Kidney tubule cell (primary cell): ENCODE measurements at places on chromosomes 6 and 20.

DNA sequence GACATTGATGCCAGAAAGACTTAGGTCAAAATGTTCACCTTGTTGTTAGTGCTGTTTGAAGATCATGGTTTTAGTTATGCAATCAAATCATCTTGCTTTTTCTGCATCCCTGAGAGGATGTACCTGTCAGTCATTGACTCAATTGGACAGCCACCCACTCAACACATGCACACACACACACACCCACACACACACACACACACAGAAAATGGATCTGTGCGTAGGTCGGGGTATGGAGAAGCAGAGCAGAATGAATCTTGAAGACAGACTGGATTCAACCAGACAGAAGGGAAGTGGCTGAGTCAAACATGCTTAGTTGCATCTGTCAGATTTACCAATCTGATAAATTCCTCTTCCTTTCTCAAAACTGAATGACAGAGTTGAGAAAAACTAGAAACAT is 19.1 kb upstream of the ZSCAN23 start:
- peak; percentile 6 for DNase-seq

DNA sequence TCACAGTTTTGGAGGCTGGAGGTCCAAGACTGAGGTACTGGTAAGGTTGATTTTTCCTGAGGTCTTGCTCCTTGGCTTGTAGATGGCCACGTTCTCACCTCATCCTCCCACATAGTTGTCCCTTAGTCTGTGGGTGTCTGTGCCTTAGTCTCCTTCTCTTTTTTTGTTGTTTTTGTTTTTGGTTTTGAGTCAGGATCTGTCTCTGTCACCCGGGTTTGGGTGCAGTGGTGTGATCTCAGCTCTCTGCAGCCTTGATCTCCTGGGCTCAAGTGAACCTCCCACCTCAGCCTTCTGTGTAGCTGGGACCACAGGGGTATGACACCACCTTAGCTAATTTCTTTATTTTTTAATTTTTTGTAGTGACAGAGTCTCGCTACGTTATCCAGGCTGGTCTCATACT is 245.2 kb downstream of the PHACTR1 start:
- DNase-seq, result no peak

DNA sequence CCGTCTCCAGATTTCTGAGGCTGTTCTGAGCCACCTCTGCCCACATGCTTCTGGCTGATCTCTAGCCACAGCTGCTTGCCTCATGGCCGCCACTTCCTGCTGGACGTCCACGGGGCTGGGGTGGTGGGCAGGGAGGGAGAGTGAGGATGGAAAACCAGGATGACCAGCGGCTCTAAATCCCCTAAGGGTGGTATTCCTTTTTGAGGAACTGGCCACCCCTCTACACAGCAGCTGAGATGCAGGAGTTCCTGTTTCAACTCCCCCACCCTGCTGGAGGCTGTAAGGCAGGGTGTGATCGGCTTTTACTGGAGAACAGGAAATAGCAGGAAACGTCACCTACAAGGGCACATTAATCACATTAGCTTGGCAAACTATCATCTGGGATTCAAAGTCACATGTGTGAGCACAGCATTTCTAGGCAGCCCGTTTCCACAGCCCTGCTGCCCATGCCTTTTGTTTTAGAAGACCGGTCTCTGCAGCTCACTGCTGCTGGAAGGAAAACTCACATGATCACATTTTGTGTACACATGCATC is 181.6 kb upstream of the ECI2 start:
- DNase-seq, result peak; percentile 84

GRCh38 chr6:16822975-16823717 is 61.9 kb upstream of the ATXN1 start:
- DNase-seq, result no peak

DNA sequence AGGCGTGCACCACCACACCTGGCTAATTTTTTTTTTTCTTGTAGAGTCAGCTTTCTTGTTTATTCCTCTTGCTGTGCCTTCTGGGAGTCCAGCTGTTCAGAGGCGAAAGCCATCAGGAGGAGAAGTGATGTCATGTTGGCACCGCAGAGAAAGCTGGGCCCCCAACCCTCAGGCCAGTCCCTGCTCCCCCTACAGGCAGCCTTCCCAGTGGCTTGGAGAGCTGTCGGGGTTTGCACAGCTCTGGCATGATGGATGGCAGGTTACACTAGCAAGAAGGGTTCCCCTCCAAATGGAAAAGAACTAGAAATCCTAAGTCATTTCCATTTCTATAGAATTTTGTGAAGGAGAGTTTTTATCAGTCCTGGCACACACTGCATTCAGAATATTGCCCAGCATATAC is 72.6 kb downstream of the C6orf52 start:
- no peak for DNase-seq

- no peak for DNase-seq
Measured at GRCh38 chr20:46872328-46873211, 22.1 kb upstream of the EYA2 start.

- DNase-seq, result no peak
Measured at GRCh38 chr6:38067263-38067980, 247.9 kb downstream of the ZFAND3 start.

GRCh38 chr6:75096966-75097365 is 108.9 kb downstream of the COL12A1 start:
- peak; percentile 30 for DNase-seq

DNA sequence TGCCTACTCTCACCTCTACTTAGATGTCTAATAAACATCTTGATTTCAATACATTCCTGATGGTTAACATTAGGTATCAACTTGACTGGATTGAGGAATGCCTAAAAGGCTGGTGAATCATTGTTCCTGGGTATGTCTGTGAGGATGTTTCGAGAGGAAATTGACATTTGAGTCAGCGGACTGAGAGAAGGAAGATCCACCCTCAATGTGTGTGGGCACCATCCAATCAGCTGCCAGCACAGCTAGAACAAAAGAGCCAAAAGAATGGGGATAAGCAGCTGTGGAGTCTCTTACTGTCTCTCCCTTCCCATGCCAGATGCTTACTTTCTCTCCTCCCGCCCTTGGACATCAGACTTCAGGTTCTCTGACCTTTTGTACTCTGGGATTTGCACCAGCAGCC is 128.6 kb upstream of the HS3ST5 start:
- DNase-seq, result no peak

GRCh38 chr6:46645265-46645664 is 7.4 kb downstream of the CYP39A1 start:
- DNase-seq, result no peak

DNA sequence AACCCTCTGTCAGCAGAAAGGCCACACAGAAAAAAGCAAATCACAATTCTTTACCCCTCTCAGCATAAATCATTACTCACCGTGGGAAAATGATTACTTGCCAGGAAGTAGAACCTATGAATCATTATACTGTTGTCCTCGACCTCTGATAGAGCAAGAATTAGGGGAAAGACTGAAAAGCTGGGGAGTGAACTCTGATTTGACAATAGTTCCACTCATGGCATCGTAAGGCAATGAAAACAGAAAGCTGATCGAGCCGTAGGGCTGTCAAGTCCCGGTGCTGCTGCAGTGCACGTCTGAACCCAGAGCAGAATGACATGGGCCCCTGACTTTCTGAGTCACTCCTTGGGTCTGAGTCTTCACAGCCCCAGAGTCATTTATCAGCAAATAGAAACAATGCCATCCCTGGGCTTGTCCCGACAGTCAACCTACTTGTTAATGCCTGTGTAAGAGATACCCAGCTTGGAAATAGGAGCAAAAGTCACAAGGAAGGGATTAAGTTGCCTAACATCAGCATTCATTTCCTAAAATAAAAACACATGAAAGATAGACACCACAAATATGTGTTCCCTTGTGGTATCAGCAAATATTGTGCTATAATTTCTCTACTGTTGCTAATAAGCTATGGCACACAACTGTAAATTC is 224.8 kb upstream of the MARCKS start:
- peak; percentile 95 for DNase-seq

GRCh38 chr20:9129756-9130155 is 60.9 kb downstream of the PLCB4 start:
- DNase-seq, result no peak

DNA sequence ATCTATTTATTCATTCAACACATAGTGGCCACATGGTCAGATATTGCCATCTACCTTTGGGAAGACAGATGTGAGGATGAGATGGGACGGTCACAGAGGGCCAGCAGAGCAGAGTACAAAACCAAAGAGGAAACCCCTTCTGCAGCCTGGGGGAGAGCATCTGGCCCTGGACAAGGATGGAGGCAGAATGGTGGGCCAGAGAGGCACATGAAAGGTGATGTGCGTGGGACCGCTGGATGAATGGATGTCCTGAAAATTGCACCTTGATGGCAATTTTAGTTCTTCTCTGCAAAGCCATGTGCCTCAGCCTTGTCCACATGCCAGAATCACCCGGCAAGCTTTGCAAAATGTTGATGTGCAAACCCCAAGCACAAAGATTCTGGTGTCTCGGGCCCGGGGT is 77.4 kb upstream of the CD93 start:
- no peak for DNase-seq

GRCh38 chr6:1618311-1619097 is 8.8 kb downstream of the FOXC1 start:
- peak; percentile 25 for DNase-seq

GRCh38 chr6:45537539-45537938 is 159.8 kb upstream of the SUPT3H start:
- DNase-seq, result no peak

DNA sequence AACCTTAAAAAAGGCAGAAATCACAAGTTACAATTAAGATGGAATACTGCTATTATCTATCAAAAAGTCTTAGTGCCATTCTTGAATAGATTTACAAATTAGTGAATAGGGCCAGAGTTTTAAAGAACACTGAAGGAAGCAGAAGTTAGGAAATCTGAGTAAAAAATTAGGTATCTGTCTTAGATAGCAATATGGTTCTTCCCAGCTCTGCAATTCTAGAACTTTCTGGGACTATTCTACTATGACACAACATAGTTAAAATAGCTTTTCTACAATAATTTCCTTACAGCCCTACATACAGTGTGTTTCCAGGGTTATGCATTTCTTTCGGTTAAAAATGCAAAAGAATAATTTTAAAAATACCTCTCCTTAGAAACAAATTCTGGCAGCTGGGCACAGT is 18.2 kb downstream of the IFNGR1 start:
- no peak for DNase-seq

DNA sequence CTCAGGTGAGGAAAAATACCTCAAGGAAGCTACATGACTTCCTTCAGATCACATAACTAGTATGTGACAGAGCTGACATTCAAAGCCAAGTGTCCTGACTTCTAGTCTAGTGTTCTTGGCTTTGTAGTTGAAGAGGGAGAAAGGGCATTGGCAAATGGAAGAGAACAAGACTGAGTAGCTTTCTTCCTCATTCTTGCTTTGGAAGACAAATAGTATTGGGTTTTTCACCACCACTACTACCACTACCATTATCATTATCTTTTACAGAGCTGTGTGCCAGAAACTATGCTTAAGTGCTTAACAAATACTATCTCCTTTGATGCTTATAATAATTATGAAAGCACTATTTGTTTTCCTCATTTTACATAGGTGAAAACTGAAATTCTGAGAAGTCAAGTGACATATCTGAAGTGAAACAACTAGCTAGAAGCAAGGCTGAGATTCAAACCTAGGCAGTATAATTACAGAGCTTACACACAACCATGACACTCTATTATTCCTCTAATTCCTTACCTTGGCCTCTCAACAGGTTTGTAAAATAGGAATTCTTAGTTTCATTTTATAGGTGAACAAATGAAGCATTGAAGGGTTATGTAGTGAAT is 6.8 kb downstream of the ACSS2 start:
- no peak for DNase-seq

DNA sequence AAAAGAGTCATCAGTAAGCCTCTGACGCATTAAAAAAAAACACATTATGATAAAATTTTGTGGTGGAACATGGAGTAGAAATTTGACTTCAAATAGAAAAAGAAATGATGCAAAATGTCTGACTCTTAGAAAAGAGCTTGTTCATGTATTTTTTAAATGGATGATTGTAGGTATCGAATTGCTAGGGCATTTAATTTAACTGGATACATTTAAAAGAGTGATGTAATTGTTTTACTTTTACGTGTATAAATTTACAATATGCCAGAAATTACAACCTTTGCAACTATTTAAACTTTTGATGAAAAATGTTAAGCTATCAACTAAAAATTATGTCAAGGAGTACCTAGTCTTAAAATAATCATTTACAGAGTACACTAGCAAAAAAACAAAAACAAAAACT is 4.5 kb upstream of the SDC4 start:
- DNase-seq, result no peak

- DNase-seq, result peak; percentile 83
Measured at GRCh38 chr6:3808759-3809514, 40.2 kb upstream of the FAM50B start.

DNA sequence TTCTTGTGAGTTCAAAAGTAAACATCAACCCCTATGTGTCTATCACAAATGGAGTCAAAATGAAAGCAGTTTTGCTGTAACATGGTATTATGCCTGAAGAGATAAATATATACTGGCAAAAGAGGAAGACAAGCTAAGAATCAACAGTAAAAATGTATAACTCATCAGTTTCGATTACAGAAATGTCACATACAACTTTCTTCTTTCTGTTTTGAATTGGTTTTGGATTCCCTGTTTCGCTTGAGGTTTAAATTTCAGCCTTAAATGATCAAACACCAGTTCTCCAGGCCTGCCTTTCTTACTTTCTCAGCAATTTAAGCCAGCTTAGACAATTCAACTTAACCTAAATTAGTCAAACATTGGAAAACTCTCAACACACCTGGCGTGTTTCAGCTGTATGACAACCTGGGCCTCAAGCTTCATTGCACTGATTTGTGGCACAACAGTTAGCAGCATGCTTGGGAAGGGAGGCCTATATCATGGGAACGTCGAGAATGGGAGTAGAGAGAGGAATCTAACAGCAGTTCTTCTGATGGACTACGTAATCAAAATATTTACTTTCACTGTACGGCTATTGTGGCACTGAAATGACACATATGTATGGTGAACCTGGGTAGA is 51.9 kb upstream of the MARCKS start:
- DNase-seq, result no peak

DNA sequence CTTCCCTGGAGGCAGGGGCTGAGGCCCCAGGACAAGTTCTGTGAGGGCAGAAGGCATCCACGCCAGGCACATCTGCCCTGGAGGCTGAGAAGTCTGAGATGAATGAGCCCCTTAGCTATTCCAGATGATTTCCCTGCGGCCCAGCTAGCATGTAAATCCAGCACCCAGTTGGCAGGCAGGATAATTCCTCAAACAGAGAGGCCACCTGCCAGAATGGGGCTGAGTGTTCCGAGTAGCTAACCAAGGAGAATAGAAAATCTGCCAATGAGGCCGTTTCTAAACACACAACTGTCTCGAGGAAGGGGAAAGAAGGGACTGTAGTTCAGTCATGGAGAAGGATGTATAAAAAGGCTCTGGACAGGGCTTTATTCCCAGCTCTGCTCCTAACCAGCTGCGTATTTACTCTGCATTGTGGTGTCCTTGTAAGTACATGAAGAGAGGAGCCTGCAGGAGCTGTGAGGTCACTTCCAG is 211.4 kb upstream of the CDYL start:
- no peak for DNase-seq

- DNase-seq, result no peak
Measured at GRCh38 chr20:53800883-53801604, 207.4 kb upstream of the ZNF217 start.

DNA sequence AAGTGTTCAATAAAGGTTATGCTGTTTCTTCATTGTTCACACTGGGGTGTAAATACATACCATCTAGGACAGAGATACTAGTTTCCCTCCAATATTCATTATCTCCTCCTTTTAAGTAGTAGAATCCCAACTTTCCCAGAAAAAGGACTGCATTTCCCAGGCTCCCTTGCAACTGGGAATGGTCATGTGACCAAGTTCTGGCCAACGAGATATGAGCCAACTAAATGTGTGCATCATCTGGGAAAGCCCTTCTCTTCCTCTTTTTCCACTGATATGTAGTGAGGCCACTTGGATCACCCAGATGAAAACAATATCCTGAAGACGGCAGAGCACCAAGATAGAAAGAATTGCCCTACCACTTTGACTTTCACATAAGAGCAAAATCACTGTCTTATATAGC is 97.9 kb upstream of the PTPRT start:
- DNase-seq, result no peak
